NCI-H748 treated with DMSO at 0.1 percent for 48 hours (cell line): ENCODE measurements at places on chromosomes 5 and 9.

DNA sequence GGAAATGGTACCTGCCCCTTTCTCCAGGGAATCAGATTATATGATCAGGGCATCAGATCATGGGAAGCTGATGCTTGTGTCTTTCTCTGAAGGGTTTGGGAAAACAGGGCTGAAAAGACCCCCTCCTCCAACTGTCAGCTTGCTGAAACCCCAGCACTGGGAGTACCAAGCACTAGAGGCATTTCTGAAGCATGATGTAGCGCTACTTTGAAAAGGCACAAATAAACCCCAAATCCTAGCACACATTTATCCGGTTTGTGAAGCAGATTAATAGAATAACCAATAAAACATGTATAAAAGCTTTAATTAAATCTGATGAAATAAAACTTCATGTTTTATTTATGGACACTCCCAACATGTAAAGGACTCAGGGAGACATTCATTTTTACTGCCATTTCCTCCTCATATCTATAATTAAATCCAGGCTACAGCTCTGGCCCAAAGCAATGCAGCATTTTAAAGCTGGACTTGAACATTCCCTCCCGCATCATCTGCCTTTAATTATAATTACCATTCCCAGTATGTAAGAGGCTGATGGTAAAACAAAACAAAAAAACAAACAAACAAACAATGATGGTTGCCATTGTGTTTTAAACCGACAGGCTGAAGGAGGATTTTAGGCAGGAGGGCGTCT is 298.2 kb upstream of the RFX3 start:
- DNase-seq: no peak

DNA sequence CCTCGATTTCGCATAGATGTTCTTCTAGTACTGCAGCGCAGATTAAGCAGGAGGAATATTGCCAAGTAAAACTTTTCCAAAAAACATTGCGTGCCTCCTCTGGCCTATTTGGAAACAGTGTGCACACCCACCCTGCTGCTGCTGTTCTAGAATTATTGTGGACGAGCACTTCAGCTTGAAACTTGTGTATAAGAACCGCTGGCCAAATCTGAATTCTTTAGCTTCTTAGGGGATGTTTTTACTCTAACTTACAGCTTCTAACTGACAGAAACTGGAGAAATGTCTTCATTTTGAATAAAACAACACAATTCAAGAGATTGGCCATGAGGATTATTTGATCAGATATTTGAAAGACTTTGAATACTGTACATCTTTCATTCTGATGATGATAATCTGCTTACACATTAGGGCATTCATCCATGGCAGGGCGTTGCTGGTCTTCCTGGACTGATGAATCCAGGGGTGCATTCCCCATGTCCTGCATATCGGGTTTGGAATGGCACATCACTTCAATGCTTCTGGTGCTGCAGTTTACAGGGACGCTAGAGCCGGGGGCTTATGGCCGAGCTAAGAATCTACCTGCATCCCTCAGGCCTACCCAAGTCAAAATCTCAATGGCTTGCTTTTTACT is 6.5 kb downstream of the ADAMTS16 start:
- no peak for DNase-seq

GRCh38 chr9:14909961-14910805 is at the start of gene FREM1:
Gene FREM1 (minus strand): TSS chr9:14910428. CDS start chr9:14868977, 41,451 bp downstream.
- peak; percentile 51 for DNase-seq

- DNase-seq: peak; percentile 54
Measured at GRCh38 chr9:967903-968641, 8.4 kb upstream of the DMRT3 start.

- no peak for DNase-seq
Measured at GRCh38 chr5:77981820-77982219, 205.7 kb upstream of the TBCA start.

DNA sequence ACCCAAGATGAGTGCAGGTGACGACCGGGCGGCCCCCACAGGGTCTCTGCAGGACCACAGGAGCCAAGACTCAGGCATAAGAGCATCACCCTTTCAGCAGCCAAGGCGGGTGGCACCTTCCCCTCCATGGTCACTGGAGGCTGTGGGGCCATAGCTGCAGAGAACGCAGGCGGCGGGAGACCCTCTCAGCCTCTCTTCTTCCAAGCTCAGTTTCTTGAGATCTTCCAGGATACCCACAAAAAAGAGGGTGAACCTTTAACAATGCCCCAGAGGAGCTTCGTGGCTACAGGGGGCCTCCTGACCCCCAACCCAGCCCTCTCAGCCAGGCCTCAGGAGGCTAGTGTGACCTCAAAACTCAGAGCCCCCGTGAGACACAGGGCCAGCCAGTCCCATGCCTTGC is 5.8 kb upstream of the TBC1D9B start:
- no peak for DNase-seq

DNA sequence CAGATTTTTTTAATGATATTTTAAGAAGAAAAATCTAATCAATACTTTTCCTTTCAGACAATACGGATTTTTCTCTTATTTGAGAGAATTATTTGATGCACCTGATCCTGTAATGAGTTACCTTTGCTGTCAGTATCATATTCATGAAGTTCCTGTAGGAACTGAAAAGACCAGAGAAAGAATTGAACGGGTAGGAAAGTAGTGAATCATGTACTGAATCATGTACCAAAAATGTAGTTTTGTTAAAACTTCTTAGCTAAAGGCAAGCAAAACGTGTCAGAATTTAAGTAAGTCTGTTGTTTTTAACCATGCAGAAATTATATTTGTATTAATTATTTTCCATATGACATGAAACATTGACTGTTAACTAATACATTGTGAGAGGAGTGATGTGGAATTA is 56.6 kb downstream of the SMC5 start:
- DNase-seq: no peak
